ENCODE measurements at places on chromosomes 2 and 18.

DNA sequence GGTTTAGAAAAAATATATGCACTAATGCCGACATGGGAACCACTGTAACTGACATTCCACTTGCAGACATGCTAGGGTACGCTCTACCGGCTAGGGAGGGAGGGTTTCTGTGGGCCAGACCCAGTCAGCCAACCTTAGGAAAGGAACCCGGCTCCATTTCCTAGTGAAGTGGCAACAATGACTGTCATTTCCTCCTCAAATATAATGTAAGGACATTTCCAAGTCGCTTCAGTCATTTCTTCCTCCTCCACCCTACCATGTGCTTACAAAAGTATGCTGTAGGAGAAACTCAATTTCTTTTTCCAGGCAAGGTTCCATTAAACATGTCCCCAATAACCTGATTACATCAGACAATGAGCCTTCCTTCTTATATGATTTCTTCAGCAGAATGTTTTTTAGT lies 64.3 kb upstream of the PSMD14 start:
- DNase-seq = peak; percentile 39

GRCh38 chr2:71505086-71505769 lies 51.9 kb downstream of the DYSF start:
- no peak for DNase-seq

DNA sequence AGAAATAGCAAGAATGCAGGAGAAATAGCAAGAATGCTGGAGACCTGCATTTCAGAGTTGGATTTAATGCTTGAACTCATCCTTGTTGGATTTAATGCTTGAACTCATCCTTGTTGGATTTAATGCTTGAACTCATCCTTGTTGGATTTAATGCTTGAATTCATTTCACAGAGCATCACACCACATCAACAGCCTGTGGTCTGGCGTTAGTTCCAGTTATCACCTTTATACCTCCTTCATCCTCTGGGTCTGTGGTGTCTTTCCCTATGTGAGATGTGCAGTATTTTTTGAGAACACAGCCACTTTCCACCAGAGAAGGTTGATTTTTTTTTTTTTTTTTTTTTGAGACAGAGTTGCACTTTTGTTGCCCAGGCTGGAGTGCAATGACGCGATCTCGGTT lies 546.4 kb upstream of the SOX11 start:
- DNase-seq = no peak

GRCh38 chr2:55133467-55134315 lies 83.4 kb upstream of the RTN4 start:
- DNase-seq = peak; percentile 30

- DNase-seq = no peak
Measured at GRCh38 chr2:22604136-22604535, 780.8 kb upstream of the KLHL29 start.

DNA sequence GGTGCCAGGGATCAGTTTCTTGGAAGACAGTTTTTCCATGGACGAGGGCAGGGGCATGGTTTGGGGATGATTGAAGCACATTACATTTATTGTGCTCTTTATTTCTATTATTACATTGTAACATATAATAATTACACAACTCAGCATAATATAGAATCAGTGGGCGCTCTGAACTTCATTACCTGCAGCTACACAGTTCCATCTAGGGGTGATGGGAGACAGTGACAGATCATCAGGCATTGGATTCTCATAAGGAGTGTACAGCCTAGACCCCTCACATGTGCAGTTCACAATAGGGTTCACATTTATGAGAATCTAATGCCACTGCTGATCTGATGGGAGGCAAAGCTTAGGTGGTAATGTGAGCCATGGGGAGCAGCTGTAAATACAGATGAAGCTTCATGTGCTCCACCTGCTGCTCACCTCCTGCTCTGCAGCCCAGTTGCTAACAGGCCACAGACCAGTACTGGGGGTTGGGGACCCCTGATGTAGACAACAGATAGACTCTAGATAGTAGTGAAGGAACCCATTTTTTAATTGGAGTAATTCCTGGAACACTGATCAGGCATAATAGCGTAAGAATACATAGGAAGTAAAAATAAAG lies 41.5 kb upstream of the MC4R start:
- peak; percentile 45 for DNase-seq

DNA sequence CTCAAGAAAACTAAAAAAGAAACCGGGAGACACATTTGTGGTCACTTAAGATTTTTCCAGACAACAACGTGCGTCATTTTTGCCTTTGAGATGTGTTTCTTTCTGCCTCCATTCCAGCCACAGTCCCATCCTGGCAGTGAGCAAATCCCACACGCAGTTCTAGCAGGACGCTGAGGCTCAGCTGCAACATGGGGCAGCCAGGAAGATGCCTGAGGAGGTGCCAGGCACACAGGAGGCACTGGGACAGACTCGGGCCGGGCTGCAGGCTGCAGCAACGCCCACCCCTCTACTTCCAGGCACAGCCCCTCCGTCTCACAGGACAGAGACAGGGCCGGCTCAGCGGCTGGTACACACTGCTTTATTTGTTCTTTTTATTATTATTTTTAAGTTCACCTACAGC lies 13.1 kb downstream of the KLF11 start:
- no peak for DNase-seq

DNA sequence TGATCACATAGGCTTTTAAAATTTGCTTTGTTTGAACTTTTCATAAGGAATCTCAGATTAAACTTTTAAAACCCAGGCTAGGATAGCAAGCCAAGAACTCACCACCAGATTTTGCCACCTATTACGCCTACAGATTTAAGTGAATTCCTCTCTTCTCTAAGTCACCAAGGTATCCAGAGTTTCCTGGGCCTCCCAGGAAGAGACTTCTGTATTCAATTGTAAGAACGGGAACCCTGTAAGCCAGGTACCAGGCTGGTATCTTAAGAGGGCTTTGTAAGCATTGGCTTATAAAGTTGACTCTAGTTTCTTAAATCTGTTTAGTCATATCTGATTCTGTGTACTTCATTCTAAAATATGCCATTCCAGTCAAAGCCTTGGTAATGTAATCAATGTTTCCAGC lies 285.1 kb downstream of the MBD5 start:
- no peak for DNase-seq

DNA sequence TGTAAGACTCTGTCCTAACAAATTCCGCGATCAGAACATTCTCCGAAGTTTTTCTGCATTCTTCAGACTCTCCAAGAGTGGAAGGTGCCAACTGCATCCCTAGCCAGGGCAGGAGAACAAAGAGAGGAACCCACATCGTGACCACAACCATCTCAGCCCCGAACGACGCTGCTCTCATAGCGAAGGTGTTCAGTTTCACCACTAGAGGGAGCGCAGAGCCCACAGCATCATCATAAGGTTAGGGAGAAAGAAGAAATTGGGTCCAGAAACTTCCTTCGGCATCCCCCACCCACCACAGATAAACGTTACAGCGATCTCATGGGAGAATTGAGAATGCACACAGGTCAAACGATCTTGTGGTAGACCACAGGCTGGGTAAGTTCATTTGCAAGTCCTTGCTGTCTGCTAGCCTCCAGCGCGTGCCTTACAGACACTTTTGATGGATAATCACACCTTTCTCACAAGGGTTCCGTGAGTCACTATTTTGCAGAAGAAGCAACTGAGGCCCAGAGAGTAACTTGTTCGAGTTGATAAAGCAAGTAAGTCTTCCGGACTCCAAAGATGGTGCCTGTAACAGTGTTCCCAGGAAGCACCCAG lies 53.7 kb upstream of the ARL4C start:
- peak; percentile 76 for DNase-seq

DNA sequence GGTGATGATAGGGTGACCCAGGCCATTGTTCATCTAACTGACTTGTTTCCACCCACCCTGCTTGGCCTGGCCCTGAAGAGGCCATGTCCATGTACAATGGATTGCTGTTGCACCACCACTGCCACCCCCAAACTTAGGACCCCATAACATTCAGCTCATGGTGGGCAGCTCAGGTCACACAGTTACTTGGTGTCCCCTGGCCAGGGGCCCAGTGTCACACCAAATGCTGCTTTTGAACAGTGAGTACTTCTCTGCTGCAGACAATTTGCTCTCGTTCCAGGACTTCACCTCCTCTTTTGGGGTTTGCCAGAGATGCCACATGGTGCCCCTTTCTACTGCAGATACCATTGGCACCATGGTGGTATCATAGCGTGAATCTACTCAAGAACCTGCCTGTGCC lies 11.7 kb downstream of the MAB21L4 start:
- no peak for DNase-seq

DNA sequence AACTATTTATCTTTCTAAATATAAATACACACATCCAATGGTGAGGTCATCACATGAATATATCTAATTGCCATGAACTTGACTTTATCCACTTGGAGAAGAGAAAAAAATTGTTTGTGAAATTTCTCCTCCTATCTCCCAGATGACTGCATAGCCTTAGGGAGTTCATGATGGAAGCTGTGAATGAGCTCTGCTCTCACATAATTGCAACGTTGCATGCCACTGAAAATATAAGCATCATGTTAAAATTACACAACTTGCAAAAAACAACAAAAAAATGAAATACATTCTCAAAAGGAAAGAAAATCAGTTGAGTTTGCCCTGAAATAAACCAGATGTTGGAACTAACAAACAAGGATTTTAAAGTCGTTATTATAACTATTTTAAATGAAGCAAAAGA lies 50.6 kb upstream of the OSR1 start:
- DNase-seq = no peak

DNA sequence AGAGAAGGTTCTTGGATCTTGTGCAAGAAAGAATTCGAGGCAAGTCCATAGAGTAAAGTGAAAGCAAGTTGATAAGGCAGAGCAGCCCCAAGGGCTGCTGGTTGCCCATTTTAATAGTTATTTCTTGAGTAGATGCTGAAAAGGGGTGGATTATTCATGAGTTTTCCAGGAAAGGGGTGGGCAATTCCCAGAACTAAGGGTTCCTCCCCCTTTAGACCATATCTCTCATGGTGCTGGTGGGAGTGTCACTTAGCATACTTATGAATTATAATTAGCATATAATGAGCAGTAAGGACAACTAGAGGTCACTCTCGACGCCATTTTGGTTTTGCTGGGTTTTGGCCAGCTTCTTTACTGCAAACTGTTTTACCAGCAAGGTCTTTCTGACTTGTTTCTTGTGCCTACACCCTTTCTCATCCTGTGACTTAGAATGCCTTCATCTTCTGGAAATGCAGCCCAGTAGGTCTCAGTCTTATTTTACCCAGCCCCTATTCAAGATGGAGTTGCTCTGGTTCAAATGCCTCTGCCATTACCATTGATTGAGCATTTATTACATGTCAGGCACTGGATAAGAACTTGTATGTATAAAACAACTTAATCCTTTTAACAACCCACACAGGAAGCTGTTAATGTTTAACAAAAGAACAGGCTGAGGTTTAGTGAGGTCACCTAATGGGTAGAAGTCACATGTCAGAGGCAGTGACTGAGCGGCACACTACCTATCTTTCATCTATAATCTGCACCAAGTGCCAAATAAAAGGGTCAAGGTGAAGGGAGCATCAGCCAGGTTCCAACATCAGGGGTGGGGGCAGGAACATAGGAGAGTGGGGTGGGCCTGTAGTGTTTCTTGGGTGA lies 250.9 kb downstream of the ICOS start:
- DNase-seq = no peak

Measured in DND-41 (cell line).